ENCODE measurements at places on chromosomes 2 and 18.

DNA sequence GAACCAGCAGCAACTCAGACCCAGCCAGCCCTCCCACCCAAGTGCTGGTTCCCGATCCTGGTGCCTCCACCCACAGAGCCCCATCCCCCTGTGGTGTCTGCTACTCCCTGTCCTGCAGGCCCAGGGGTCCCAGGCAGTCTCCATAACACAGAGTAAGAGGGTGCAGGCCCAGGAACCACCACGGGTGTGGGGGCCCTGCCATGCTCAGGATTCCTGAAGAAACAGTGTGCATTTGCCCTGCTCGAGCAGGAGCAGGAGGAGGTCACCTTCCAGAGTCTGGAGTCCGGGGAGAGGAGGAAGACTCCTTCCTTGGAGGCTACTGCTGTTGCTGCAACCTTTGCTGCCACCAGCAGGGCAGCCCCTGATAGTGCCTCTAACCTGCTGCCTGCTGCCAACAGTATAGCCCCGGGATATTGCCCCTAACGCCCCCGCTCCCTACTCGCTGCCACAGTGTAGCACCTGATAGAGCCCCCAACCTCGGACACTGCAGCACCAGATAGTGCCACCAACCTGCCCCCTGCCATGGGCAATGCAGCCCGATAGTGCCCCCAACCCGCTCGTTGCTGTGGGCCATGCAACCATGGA, 46.8 kb upstream of the ANKRD62 start:
- no peak for DNase-seq

DNA sequence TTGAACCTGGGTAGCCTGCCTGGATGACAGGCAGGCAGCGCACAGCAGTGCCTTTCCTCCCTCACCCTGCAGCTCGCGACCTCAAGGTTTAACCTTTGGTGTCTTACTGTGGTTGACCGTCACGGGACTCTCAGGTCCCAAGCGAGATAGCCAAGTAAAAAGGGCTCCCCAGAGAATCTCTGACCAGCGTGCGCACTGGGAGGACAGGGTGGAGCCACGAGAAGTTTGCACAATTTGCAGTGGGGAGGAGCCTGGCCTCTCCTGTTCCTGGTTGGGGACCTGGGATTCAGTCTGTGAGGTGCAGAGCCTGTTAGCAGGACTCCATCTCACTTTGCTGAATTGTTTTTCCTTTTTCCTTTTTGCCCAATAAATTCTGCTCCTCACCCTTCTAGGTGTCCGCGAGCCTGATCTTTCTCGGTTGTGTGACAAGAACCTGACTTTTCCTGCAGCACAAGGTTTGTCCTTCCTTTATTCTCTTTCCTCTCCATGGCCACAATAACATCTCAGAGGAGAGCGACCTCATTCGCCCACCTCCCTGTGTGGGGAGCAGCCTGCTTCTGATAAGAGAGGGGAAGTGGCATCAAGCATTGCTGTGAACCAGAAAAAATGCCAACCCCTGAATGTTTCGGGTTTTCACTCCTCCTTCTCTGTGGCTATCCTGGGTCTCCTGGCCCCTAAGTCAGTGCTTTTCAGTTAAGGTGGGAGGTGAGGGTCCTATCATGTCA, 36.2 kb downstream of the POU3F3 start:
- no peak for DNase-seq

DNA sequence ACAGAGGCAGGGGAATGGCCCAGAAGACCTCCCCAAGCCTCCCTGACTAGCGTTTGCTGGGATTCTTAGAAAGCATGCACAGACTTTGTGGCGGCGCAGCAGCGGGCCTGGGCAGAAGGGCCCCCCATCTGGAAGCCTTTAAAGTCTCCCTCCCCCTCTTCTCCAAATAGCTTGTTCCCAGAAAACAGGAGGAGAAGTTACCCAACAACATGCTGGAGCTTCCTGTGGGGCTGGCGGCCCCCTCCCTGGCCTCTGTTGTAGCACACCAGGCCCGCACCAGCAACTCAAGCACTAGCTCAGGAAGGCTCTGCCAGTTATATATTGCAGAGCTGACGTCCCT, 334.8 kb downstream of the DYSF start:
- DNase-seq: no peak

GRCh38 chr2:6771634-6772611, 93.8 kb downstream of the CMPK2 start:
- DNase-seq: peak; percentile 30

DNA sequence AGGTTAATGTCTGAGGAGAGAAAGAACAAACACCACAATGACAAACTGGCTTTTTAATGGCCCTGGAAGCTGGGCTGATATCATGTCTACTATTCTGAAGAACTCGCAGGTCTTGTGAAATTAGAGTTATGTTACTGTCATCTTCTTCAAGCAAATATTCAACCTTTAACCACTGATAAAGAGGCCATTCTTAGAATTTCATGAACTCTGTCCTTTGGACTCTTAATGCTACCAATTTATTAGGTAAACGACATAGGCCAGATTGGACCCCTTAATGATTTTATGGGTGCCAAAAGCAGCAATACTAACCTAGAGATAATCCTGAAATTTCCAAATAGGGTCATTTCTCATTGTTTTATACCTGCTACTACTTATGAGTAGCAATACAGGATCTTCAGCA, 109.0 kb upstream of the ACVR1C start:
- DNase-seq: no peak

- no peak for DNase-seq
Measured at GRCh38 chr18:70154591-70155194, 50.8 kb downstream of the RTTN start.

DNA sequence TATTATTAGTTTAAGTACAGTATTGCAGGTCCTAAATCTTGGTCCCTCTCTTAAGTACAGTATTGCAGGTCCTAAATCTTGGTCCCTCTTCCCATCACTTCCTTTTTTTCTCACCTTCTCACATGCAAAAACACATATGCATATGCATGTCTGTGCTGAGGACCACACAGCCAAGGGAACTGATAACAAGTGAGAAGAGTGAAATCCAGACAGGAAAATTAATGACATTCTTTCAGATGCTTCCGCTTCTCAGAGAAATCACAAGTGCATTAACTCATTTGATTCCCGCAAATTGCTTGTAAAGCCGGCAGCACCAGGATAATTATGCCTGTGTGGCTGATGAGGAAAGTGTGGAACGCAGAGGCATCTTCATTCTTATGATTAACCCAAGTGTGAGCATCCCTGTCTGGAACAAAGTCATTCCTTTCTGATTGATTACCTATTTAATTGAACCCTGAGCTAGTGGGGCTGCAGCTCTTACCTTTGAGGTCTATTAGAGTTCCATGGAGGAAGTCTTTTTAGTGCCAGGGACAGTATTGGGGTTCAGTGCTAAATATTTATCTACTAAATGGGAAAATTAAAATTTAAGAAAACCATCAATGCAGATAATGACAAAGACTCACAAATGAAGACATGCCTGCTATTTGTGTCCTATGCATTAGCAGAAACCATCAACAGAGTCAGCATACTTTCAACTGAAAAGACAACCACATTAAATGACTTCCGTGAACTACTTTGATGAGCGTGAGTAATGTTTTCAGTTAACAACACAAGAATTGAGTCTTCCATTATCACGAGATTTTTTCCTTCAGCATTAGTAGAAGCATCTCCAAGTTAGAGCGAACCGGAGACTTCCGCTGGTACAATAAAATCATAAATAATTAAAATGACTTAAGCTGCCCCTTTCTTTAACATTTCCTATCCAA, 220.4 kb upstream of the SLC35G4 start:
- no peak for DNase-seq

- no peak for DNase-seq
Measured at GRCh38 chr18:55114876-55115275, 155.6 kb upstream of the CCDC68 start.

GRCh38 chr2:105179469-105180372, 61.8 kb upstream of the GPR45 start:
- peak; percentile 34 for DNase-seq
